ENCODE measurements at places on chromosomes 3 and 15.
A peak's percentile ranks its signal among the peaks of the same experiment; 100 is the strongest.

- DNase-seq: no peak
Measured at GRCh38 chr3:168514252-168514651, 418.5 kb upstream of the GOLIM4 start.

DNA sequence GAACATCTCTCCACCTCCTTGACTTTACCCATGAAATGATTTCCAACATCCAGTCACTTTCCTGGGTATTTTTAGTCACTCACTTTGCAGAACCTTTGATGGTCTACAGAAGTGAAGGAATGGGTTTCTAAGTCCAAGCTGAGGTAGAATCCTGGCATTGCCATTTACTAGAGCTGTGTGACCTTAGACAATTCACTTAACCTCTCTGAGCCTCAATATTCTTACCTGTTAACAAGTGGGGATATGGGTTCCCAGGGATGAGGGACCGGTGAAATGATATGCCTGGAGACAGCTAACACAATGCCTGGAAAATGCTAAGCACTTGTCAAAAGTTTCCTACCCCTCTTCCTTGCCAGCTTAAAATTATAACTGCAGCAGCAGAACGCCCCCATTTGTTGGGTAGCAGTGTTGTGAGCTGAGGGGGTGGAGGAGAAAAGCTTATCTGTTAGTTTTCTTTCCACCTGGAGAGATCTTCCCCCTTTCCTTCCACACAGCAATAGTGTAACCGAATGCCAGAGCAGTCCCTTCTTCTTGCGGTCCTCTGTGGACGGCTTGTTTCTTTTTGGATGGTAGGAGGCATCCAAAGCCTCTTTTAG is 319.2 kb upstream of the LRRFIP2 start:
- DNase-seq: no peak

DNA sequence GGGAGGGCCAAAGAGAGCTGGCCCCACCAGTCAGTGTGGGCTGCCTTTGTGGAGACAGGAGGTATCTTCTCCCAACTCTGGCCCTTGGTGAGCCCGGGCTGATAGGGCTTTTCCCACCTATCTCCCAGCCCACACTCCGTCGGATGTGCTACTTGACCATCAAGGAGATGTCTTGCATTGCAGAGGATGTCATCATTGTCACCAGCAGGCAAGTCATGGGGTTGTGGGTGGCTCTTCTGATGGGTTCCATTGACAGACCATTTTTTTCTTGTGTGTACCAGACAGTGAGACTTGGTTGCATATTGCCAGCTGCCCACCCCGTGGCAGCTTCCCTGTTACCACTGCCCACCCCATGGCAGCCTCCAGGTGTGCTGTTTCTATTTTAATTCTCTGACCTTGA is 3.3 kb downstream of the COPG1 start:
- no peak for DNase-seq

GRCh38 chr3:117920253-117920898 is 1114.3 kb downstream of the IGSF11 start:
- no peak for DNase-seq

DNA sequence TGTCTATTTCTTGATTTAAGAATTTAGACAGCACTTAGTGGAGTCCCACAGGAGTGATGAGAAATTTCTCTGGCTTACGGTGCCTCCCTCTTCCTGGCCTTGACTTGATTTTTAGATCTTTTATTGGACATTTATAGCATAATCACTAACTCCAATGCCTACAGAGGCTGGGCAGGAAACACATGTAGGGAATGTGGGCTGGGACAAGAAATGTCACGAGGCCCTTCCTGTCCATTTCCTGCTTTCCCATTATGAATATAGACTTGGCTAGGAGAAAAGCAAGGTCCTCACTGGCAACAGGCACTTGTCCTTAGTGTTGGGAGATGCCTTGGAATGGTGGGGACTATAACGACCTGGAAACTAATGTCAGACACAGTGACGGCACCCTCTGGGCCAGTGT is 100.3 kb downstream of the MYLK start:
- DNase-seq: no peak

DNA sequence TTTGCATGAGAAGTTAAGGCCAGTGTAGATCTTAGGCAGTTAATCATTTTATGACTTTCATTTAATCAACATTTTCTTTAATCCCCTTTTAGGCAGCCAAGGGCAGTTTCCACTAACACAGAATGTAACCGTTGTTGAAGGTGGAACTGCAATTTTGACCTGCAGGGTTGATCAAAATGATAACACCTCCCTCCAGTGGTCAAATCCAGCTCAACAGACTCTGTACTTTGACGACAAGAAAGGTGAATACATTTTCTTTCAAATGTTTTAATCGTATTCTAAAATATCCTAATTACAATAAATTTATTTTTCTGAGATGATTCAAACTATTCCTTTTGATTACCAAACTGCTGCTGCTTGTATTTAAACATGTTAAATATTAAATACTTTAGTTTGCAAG is 843.2 kb downstream of the CADM2 start:
- peak; percentile 22 for DNase-seq

DNA sequence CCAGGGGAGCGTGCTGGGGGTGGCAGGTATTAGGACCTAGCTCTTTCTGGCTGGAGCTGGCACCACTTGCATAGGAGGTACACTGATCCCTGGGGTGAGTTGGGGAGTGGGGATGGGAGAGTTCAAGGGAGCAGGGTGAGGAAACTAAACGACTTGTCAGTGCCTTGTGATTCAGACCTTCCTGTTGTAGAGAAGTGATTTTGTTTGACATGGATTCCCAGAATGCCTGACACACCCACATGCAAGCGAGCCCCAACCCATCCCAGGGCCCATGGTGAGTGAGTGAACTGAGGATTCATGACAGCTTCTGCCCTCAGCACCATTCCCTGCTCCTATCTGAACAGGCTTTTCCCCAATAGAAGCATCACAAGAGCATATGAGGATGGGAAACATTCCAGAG is 15.6 kb upstream of the UBE2Q2 start:
- no peak for DNase-seq

- no peak for DNase-seq
Measured at GRCh38 chr3:2603692-2604289, 505.1 kb downstream of the CNTN4 start.

GRCh38 chr3:45417930-45418847 is 29.8 kb downstream of the LARS2 start:
- DNase-seq: no peak

- DNase-seq: no peak
Measured at GRCh38 chr15:53882311-53882710, 95.9 kb upstream of the UNC13C start.

DNA sequence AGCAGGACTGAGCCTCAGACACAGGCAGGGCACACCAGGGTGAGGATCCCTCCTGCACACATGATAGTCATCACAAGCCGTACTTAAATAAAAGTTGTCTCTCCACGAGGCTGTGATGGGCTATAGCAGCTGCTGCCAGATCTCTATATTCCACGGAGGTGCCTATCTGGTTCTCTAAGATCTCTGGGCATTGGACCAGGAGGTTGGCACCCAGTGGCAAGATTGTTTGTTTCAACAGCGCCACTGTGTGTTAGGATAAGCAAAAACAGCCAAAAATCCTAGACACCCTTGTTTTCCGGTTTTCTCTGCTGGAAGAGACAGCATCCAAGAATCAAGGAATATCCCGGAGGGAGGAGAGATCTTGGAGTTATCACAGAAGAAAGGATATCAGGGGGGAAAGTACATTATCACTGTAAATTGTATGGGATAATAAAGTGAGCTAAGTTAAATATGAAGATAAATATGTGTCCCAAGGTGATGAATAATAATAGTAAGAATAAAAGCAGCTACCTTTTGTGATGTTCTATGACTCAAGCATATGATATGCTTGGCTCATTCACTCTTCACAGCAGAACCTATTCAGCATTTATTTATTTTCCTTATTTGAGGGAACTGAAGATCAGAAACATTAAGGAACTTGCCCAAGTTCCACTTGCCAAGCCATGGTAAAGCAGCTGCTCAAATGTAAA is 90.6 kb upstream of the AKAP13 start:
- DNase-seq: peak; percentile 75

GRCh38 chr3:122977746-122978466 is 49.7 kb downstream of the SEMA5B start:
- DNase-seq: peak; percentile 46

GRCh38 chr15:40990789-40991188 is 37.5 kb downstream of the CHAC1 start:
- no peak for DNase-seq

GRCh38 chr3:155743606-155744005 is 1.3 kb downstream of the PLCH1 start:
- DNase-seq: no peak

DNA sequence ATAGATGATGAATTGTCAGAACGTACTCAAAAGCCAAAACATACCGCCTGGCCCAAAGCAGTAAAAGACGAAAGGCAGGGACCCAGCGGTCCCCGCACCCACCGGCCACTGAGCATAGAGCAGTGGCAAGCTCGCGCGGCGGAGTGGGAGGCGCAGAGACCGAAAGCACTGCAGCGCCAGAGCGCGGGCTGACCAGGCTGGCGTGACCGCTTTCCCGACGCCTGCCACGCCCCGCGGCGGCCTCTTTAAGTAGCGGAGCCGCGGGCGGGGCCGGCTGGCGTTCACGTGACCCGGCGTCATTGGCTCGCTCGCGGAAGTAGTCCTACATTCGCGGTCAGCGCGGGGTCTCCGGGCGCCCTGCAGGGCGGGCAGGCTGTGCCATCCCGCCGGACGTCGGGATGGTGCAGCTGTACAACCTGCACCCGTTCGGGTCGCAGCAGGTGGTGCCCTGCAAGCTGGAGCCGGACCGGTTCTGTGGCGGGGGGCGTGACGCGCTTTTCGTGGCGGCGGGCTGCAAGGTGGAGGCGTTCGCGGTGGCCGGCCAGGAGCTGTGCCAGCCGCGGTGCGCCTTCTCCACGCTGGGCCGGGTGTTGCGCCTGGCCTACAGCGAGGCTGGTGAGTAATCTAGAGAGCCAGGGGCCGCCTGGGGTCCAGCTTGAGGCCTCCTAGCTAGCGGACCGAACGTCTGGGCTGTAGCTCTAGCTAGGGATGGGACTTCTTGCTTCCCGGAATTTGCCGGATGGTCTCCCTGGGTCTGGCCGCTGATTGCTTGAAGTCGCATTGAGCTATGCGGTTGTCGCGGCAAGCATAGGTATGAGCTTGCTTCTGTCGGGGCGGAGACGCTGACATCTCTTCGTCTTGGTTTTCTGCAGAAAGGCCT is at the start of gene HPS3:
Gene HPS3 (plus strand): TSS at position 313 of the 880 bp plus-strand sequence. CDS start 86 bp downstream, at position 399.
- peak; percentile 99 for DNase-seq

- no peak for DNase-seq
Measured at GRCh38 chr3:147649475-147649874, 240.3 kb downstream of the ZIC1 start.

GRCh38 chr3:146715170-146715569 is 110.0 kb upstream of the PLSCR5 start:
- DNase-seq: no peak

DNA sequence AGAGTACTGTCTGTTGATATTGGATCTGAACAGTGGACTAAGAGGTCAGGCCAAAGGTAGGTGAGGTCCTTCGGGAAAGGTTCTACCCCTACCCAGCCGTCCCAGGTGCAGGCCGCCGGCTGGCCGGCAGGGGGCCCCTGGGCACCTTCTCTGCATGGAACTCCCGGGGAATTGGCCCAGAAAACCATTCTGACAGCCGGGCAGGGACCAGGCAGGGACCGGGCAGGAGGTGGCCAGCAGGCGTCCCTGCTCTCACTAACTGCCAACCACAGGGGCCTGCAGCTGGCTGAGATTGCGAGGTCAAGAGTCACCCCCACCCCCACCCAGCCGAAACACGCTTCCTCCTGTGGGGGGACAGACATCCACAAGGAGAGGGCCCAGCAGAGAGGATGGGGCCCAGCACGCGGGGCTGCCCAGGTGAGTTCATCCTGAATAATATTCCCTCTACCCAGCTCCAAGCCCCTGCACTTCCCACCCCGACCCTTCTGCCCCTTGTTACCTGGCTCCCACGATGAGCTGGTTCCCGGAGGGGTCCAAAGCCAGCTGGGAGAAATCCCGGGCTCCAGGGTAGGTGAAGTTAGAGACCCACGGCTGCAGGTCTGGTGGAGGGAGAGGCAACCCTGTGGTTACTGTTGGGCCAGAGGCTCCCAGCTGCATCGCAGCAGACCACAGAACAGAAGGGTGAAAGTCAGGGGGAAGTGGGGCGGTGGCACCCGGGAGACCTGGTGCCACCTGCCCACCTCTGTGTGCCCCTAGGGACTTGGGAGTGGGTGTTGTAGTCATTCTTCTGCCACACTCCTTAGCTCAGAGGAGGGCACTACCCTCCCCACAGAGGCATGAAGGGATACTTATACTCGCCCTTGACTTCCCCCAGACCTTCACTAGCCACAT is 84.4 kb downstream of the SEMA5B start:
- DNase-seq: peak; percentile 68

GRCh38 chr3:45507820-45508317 is 86.7 kb upstream of the LIMD1 start:
- DNase-seq: no peak

GRCh38 chr3:196120291-196120951 is 38.5 kb upstream of the TFRC start:
- no peak for DNase-seq

DNA sequence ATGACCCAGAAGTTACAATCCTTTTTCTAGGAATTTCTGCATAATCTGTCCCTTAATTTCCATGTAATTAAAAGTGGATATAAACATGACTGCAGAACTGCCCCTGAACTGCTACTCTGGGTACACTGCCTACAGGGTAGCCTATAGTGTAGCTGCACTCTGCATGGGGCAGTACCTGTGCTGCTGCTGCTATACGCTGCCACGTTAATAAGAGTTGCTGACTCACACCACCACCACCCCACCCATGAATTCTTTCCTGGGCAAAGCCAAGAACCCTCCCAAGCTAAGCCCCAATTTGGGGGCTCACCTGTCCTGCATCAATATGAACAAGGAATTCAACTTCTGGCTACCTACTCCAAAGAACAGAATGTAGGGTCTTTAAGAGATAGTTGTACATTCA is 13.9 kb downstream of the HDGFL3 start:
- DNase-seq: no peak

DNA sequence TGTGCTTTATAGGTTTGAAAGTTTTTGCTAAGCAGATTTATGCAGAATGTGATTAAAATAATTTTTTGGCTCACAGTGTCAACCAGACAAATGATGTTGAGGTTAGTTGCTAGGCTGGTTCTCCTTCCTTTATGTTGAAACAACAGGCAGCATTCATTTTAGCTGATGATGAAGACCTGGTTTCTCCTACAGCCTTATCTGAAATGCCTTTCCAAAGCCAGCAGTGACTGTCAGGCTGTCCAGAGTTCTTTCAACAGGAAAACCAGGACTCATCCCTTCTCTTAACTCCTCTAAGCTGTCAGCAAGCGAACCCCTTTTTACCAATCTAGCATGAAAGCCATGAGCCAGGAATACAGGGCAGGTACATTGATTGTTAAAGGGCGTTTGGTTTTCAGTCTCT is 84.1 kb downstream of the ZNF609 start:
- DNase-seq: no peak

DNA sequence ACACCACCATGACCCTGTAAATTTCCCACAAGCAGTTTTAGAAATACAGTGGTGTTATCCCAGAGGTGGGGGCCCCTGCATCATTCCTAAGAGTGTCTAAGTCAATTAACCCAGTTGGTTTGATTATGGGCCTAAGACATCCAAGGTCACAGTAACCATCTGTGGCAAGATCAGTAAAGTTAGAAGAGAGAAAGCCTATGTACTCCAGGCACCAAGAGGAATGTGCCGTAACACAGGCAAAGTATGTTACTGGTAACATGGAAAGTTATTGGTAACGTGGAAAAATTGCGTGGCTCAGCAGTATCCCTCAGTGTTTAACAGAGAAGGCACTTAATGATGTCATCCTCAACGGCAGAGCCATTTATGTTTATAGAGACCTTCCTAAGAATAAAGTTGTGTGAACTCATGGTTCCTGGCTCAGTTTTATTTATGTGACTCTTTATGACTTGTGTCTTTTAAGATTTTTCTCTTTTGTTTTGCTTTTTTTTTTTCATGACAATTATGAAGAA is 144.1 kb upstream of the RASGRP1 start:
- no peak for DNase-seq

- no peak for DNase-seq
Measured at GRCh38 chr3:58032186-58032585, 24.0 kb downstream of the FLNB start.
